ENCODE measurements at places on chromosomes 7 and 10. TPM values are rescaled to one million over a fixed set of nuclear protein-coding genes. Genes with fewer than 3 reads are reported as not detected.

The EN2 gene
- total RNA-seq = not detected

The CFAP69 gene
- 1.2 TPM for total RNA-seq

The SYT15 gene
- total RNA-seq = under 0.01 TPM

The WDR11 gene
- total RNA-seq = 52.1 TPM

The CNNM1 gene
- total RNA-seq = 0.28 TPM

The BTBD16 gene
- under 0.01 TPM for total RNA-seq

The ZNF518A gene
- 9.6 TPM for total RNA-seq

The PLXNA4 gene
- total RNA-seq = 7.9 TPM

The RSU1 gene
- total RNA-seq = 66.7 TPM

All from regular cardiac myocyte (primary cell).